CD4-positive, alpha-beta T cell treated with Interleukin-21 for 1 hour (primary cell): ENCODE measurements at places on chromosomes 4 and X.
A peak's percentile ranks its signal among the peaks of the same experiment; 100 is the strongest.

DNA sequence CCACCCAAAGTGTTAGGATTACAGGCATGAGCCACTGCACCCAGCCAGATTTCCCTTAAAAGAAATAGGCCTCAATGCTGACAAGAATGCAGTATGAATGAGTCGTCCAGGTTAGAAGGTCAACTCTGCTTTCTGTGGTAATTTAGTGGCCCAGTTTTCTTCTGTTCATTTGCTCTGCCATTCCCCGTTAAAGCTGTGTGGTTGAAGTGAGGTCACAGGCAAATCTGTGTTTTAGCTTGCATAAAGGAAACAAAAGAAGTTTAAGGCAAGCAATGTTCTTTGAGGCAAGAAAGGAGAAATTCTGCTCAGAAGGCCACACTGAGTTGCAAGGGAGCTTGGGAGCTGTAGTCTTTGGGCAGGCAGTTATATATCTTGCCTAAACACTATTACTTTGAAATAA is 176.8 kb downstream of the LARP7 start:
- no peak for DNase-seq

DNA sequence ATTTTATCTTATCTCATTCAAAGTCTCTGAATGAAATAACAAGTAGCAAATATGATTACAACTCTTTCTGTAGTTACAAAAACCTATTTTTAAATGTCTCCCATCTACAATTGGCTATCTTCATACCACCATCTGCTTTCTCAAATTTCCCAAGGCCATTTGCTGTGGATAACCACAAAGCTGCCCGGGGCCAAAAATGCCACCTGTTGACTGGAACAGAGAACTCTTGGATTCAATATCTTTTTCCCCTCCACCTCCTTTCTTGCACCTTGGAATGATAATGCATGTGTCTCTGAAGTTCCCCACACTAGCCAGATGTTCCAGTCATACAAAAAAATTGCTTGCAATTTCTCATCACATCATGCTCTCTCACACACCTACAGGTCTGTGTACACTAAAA is 93.3 kb upstream of the SCML1 start:
- no peak for DNase-seq

DNA sequence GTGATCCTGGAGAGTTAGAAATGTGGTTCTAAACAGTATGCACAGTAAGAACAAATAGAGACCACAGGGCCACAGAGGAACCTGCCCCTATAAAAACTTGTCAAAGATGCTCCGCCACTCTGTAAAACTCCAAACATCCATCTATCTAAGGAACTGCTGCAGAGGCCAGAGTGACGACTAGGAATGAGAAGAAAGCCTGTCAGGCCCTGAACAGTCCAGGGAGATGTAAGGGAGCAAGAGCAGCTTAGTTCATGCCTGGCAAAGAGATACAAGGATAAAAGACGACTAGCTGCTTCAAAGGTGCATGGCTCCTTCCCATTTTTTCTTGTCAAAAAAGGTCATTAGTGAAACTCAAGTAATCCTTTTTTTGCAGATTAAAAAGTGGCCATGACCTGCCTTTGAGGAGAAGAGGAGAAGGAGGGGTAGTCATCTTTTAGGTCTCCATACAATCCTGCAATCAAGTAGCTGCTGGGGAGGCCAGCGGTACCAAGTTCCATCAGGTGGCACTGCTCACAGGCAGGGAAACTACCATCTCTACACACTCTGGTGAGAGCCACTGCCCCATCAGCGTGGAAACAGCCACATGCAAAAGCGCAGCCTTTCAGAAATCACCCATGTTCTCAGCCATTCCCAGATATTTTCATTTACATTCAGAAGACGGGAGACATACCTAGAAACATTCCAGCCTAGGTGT is 162.1 kb downstream of the TSPAN5 start:
- no peak for DNase-seq

DNA sequence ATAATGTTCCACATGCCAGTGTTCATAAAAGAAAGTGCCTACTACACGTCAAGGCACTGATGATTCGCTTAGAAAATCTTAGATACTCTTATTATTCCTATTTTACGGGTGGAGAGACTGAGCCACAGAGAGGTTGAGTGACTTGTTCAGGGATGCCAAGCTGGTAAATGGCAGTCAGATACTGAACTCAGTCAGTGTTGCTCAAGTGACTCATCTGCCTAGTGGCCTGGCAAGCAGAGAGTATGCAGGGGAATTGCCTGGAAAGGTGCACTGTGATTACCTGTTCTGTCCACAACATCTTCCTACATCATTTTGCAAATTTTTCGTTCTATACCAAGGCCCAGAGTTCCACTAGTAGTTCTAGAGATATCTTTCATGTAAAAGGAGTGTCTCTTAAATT is 68.4 kb downstream of the RAPGEF2 start:
- DNase-seq, result no peak

DNA sequence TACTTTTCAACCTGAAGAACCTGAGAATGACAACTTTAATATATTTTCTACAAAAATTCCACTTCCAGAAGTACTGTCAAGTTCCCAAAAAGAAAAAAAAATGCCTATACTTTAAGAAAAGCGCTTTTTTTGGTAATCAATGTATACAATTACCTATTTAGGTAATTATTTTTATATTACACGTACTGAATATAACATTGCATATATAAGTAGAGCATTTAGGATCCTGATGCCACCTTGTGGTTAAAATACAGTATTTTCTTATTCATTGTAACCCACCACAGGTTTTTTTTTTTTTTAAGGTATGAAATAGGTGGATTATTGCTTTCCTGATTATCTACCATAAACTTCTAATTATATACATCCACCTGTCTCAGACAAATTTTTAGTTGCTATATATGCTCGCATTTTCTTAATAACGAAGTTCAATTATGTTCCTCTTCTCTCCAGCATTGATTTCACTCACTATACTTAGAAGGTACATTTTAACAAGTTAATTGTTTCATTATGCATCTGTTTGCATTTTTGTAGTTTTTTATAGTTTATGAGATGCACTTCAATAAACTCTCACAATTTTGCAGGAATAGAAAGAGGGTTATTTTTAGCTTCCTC is 5.2 kb downstream of the MAP9 start:
- DNase-seq, result peak; percentile 45

GRCh38 chrX:72349190-72349589 is 43.5 kb upstream of the CITED1 start:
- no peak for DNase-seq

DNA sequence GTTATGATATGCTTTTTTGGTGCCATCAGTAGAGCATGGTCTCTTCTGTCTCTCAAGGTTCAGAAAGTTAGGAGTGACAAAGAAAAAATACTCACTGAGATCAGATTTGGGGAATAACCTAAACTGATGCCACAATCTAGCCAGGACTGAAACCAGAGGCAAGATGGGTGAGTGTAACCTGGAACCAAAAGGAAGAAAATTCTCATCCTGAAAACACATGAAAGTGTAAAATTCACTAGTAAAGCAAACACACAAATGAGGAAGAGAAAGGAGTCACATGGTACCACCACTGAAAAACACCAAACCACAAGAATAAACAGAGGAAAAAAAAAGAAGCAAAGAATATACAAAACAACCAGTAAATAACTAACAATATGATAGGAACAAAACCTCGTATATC is 96.4 kb downstream of the ANXA10 start:
- DNase-seq, result no peak

GRCh38 chr4:37762991-37763368 is 63.5 kb upstream of the PGM2 start:
- no peak for DNase-seq

GRCh38 chr4:153522802-153523094 is 56.6 kb downstream of the TMEM131L start:
- DNase-seq, result peak; percentile 61

- no peak for DNase-seq
Measured at GRCh38 chrX:87808576-87809243, 291.1 kb downstream of the KLHL4 start.

DNA sequence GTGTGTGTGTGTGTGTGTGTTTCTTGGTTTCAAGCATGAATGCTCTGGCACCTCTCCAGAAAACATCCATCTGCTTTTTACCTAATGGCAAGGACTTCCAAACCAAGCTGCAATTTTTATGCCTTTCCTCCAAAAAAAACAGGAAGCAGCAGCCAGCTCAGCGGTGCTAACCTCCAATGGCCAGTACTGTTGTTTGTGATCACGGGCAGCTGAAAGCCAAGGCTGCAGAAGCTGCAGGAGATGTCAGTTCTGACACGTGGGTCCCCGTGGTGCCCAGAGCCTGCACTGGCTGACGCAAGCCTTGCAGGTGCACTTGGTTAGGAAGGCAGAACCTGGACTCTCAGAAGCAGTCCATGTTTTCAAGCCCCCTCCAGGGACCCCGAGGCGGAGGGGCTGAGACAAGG is 313.6 kb upstream of the DDX53 start:
- no peak for DNase-seq

GRCh38 chrX:135295238-135295943 is 13.9 kb upstream of the ETDC start:
- DNase-seq, result peak; percentile 65

- DNase-seq, result no peak
Measured at GRCh38 chrX:153057281-153057680, 1.0 kb downstream of the PNMA3 start.

DNA sequence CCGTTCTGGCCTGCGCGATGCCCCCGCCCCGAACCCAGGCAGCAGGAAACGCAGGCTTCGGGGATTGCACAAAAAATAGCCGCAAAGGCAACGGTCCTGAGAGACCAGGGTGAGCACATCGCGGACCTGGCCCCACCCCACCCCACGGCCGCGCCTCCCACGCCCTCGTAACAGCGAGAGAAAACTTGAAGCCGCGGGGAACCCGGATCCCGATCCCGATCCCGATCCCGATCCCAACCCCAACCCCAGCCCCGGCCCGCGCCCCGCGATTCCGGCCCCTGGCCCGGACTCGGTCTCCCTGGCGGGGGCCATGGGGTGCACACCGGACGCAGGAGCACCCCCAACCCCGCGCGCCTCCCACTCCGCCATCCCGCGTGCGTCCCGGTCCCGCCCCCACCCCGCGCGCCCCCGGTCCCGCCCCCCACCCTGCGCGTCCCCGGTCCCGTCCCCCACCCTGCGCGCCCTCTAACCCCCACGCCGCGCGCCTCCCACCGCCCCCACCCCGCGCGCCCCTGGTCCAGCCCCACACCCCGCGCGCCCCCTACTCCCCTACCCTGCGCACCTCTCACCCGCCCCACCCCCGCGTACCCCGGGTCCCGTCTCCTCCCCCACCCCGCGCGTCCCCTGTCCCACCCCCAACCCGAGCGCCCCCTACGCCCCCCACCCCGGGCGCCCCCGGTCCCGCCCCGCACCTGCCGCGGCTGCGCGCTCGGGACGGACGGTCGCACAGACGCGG is 29.0 kb downstream of the NOP14 start:
- peak; percentile 55 for DNase-seq

DNA sequence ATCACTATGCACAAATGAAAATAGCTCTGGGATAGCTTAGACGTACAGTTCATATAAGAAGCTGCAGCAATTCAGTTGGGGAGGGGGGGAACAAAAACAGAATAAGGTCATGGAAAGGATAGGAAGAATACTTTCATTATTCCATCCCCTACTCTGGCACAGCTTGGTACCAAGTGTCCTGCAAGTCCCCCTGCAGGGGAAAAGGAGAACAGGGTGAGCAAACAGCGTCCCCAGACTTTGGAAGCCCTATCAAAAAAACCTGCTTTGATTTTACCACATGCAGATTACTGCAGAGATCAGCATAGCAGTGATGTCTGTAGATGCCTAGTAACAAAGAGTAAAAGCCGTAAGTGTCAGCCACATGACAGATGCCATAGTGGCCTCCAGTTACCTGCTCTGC is 209.4 kb upstream of the NEIL3 start:
- no peak for DNase-seq

DNA sequence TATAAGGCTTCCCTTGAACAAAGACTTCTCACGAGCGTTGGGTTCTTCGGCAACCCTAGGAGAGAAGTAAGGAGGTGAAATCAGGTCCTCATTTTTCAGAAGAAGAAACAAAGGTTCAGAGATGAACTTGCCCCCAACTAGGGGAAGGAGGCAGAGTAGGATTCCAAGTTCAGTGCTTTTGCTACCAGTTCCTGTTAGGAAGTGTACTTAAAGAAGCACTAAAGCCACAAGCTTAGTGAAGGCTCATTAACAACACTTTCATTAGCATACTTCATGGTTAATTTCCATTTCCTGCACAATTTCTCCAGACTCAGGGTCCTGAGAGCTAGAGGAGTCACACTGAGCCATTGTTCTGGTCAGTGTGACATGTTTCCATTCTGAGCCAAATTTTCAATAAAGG is 52.1 kb downstream of the VSIG4 start:
- no peak for DNase-seq

- DNase-seq, result no peak
Measured at GRCh38 chr4:14783011-14783877, 219.0 kb upstream of the CPEB2 start.

- DNase-seq, result no peak
Measured at GRCh38 chrX:1546691-1547251, 9.8 kb upstream of the P2RY8 start.

DNA sequence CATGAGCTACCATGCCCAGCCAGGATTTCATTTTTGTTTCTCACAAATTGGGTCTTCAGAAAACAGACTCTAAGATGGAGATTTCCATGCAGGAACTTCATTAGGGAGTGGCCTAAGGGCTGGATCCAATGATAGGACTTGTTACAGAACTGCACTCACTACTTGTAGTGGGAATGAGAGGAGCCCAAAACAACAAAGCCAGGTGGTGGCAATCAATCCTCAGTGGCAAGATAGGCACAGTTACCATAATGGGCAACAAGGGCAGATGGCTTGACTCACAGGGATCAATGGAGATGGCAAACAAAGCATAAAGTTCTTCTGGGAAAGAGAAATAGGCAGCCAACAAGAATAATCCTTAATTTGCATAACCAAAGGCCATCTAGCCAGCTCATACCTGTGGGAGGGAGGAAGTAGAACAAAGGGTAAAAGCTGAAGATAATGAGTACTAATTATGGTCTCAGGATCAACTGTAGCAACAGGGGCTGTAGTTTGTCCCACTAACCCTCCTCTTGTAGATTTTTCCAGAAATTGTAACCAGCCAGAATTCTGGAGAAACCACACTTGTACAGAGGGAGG is 72.8 kb upstream of the MAPK10 start:
- no peak for DNase-seq

DNA sequence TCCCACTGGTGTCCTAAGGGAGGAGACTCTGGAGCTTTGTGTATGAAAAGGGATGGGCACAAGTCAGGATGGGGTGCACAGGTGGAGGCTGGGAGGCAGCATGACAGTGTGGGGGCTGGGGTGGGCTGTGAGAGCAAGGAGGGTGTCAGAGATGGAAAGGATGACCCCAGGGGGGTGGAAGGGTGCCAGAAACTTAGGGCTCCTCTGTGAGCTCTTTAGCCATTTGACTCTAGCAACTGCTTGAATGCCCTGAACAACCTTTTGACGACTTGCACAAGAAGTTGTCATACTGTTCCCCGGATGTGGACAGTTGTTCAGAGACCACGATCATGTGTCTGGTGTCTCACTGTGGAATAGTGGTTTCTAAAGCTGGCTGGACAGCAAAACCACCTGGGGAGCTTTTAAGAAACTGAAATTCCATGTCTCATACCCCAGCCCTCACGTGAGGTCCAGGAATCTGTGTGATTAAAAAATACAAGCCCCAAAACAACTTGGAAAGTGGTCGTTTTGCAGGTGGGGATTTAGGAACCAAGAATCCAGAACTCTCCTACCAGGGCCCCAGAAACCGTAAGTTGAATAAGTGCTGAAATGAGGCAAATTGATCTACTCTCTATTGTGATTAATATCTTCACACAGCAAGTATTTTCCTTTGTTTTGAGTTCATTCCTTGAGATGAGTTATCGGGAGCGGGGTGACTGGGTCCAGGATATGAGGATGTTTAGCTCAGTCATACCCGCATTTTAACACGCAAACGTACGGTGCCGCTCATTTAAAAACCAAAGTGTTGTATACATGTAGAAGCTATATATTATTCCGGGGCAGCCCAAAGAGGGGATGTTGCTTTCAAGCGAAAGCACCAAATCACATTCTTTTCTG is 3.4 kb downstream of the RHOH start:
- peak; percentile 84 for DNase-seq

GRCh38 chrX:78687586-78687985 is 28.5 kb upstream of the RTL3 start:
- DNase-seq, result no peak
